ENCODE measurements at places on chromosomes 3 and 15.

DNA sequence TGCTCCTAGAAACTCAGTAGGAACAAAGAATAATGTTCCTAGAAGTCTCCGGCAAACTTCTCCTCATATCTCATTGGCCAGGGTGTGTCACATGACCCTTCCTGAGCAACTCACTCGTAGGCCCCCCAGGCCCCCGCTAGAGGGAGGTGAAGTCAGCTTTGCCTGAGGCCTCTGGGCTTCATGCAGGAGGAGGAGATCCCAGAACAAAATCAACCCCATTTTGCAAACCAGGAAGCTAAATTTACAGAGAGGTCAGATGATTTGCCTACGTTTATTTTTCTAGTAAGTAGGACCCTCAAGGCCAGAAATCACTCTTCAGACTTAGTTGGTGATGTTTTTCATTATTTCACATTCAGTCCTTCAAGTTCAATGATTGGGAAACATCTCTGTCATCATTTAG, 99.1 kb downstream of the SSR3 start:
- DNase-seq = no peak

DNA sequence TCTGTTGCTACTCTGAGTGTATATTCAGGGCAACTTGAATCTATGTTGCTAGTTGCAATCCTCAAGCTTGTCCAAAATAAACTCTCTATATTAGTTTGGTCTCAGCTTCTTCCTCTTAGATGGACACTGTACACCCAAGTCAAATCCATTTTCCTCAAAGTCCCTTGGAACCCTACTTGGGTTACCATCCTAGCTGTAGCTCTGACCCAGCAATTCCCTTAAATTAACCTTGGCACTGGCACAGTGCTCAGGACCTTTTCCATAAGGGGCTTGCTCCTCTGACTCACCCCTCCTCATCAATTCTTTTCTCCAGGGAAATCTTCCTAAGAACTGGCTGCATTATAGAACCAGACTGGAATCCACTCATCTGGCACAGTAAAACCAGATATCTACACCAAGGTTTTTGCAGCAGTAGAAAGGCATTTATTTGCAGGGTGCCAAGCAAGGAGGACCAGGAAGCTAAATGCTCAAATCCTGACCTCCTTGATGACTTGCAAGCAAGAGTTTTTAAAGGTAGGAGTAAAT, 44.9 kb upstream of the B3GALNT1 start:
- no peak for DNase-seq

- no peak for DNase-seq
Measured at GRCh38 chr15:54810031-54810430, 386.7 kb downstream of the RSL24D1 start.

- DNase-seq = no peak
Measured at GRCh38 chr3:19662486-19662885, 271.5 kb downstream of the EFHB start.

DNA sequence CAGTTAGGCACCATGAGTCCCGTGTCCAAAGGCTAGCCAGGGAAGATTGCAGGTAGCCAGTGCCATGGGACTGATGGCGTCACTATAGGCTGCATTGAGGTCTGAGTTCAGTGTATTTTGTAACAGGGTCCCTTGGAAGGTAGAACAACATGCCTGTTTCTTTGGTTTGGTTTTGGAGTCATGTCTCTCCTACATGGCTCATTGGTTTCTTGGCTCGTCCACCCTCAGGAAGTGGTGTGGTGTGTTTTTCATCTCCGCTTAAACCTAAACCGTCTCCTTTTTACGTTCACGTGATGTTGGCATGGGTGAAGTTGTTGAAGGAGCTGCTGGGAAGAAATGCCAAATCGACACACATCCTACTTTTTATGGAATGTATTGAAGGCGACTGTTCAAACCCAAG, 71.6 kb downstream of the FLNB start:
- no peak for DNase-seq

DNA sequence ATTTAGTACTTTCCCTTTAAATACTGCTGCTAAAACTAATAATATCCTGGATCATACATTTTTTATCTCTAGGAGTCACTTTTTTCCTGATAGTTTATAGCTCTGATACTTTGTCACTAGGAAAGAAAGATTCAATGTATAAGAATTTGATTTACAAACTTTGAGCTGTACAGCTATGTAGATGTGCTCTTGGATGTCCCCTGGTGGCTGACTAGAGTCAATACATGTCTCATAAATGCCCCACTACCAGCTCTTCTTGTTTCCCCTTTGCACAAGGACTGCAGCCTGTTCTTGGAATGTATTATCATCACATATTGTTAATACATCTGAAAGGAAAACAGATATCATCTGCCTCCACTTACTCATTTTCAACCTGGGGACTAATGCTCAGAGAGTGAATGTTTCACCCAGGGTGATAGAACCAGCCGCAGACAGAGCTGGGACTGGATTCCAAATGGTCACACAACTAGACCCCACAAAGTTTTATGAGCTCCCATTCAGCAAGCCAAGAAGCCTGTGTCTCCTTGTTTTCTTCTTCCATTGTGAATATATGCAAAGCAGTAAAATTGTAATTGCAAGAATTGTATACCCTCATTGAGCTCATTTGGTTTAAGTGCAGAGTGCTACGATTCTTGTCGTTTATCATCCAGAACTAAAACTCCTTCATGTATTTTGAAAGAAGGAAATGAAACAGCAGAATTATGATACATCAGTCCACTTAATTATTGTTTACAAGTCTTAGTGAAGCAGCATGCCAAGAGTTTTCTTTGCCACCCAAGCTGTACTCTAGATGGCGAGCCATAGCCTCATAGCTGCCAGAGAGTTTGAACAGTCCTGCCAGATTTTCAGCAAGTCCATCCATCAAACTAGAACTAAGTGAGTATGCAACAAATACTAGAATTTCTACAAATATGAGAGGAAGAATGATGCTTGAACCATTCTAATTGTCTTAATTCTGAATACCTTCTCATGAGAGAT, 261.6 kb upstream of the LMCD1 start:
- DNase-seq = peak; percentile 42

GRCh38 chr3:71917545-71917944, 132.6 kb upstream of the PROK2 start:
- no peak for DNase-seq

DNA sequence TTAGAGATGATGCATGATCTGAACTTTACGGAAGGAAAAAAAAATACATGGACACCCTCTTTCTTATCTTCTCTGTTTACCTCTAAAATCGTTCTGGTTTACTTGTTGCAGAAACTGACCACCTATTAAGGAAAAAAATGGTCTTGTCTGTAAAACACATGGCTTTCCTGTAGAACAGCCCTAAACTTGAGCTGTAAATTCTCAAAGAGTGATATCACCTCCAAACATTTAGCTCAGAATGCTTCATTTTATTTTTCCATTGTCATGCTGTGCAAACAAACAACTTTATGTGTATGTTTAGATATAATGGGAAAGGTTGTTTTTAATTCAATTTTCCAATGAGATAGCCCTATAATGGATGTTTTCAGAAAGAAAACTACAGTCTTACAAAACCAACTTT, 237.4 kb upstream of the NR2F2 start:
- no peak for DNase-seq

DNA sequence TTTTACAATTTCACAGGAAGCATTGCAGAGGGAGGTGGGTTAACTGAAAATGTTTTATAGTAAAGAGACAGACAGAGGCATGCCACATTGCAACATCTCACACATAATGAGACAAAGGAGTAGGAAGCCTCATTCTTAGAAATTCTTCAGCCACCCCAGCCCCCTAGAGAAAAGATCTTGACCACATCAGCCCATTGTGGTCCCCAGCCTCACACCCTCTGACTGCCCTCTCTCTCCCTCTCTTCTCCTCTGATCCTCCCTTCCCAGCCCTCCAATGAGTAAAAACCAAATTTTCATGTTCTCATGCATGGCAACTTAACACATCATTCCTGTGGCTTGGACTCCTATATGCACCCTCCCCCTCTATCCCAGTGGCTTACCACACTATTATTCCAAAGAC, 174.1 kb downstream of the UACA start:
- no peak for DNase-seq

Data from LNCaP clone FGC (cell line).